Fibroblast of skin of right biceps (primary cell): ENCODE measurements at places on chromosomes 7 and 10.
A peak's percentile ranks its signal among the peaks of the same experiment; 100 is the strongest.

GRCh38 chr7:135152442-135152841, 4.6 kb downstream of the TMEM140 start:
- no peak for DNase-seq

DNA sequence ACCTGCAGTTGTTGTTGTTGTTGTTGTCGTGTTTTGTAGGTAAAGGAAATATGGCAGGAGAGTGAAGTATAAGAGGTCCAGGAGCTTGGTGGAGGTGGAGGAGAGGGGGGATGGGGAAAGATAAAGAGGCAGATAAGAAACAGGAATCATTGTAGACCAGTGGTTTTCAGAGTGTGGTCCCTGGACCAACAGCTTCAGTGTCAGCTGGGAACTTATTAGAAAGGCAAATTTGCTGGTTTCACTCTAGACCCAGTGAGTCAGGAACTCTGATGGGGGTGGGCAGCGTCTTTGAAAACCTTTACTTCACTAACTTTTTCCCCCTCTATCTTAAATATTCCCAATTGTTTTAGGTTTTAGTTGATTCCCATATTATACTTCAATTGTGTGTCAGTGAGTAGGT, 241.5 kb downstream of the AUTS2 start:
- DNase-seq: no peak

DNA sequence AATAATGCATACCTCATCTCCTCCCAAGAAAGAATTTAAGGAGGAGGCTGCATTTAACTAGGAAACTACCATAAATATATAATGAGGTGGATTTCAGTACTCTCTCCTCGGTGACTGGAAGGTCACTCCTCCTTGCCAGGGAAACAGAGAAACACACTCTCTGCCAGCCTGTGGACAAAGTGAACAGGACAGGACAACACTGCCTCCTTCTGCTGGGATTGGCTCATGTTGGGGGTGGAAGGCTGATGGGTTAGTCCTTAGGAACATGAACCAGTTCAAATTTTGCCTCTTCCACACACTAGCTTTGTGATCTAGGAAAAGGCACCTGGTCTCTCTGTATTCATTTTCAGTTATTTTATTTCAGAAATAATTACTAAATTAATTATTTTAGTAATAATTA, 50.6 kb upstream of the STEAP4 start:
- DNase-seq: peak; percentile 2

GRCh38 chr10:126179637-126180036, 208.6 kb downstream of the ADAM12 start:
- no peak for DNase-seq

DNA sequence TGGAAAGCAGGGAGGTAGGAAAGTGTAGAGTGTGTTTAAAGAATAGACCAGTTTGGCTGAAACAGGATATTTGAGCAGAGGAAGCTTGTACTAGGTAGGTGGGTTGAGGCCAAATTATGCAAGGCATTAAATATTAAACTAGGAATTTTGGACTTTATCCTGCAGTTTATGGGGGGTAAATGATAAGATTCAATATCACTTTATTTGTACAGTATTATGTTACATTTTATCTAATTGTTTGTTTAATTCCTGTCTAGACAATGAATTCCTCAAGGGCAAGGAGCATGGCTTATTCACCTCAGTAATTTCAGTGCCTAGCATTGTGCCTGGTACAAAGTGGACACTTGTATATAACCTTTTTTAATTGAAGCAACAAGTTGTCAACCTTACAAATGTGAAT, 125.9 kb downstream of the CFTR start:
- DNase-seq: no peak

DNA sequence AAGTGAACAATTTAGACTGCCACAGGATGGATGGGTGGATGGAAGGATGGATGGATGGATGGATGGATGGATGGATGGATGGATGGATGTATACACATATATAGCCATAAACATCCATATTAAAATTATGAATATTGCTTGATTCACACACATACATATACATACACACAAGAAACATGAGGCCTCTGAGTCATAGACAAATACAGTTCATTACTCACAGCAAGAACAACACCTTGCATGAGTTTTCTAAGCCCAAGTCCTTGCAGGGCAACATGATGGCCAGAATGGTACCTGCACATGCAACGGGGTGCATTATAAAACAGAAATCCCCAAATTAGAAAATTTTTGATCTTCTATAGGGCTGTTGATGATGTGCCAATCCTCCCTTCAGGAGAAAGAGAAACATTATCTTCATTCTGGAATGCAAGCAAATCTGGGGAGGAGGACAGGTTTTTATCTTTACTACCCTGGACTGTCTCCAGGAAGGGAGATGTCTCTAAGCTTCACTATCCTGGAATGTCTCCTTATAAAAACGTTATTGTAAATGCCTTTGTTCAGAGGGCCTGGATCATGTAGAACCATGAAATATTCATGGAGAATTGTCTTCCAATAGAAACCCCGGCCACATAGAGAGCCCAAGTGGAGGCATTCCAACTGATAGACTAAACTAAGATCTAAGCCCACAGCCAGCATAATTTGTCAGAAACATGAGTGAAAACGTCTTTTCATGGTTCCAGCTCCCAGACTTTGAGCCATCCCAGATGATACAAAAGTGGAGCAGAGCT, 238.6 kb upstream of the LRRN3 start:
- peak; percentile 16 for DNase-seq

GRCh38 chr10:106919871-106920282, 244.6 kb downstream of the SORCS1 start:
- no peak for DNase-seq
